ENCODE measurements at places on chromosomes 16 and 17. TPM values are rescaled to one million over a fixed set of nuclear protein-coding genes. Genes with fewer than 3 reads are reported as not detected.
A peak's percentile ranks its signal among the peaks of the same experiment; 100 is the strongest.

DNA sequence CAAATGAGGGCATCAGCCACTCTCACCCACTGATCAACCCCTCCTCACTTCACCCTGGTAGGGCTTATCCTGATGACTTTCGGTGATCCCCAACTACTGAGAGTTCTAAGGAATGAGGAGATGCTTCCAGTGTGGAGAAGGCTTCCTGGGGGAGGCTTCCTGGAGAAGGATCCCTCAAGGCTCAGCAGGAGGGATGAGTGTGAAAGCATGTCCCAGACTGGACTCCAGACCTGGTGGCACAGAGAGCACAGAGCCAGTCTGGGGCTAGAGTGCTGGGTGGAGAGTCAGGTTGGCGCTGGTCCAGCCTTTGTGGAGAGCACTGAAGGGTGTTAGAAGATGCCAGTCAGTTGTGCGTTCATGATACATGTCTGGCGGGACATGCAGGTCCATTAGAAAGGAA is 53.7 kb downstream of the PLD6 start:
- H3K4me3 ChIP-seq: no peak overlapping the region
- H3K27ac ChIP-seq: peak overlapping the region; percentile 97
- peaks cover 52% of the 10 kb centered on the region for H3K36me3 ChIP-seq
- no peaks in the 10 kb centered on the region for H3K27me3 ChIP-seq
- DNase-seq: no peak

DNA sequence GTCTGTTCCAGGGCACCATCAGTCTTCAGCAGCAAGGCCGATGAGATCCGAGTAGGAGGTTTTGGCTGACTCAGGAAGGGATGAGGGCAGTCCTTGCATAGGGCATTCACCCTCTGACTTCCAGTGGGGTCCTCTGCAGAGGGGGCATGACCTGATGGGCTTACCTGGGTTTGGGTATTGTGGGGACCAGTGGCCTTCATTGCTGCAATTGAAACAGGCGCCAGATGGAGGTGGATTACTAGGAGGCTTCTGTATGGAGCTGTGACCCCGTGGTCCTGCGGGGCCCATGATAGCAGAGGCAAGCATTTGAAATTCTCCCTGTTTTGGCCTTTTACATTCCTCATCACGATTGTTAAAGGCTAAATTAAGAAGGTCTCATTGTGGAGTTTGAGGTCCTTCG is 2448.7 kb downstream of the TP53TG3F start:
- no peak overlapping the region for H3K27ac ChIP-seq
- no peak overlapping the region for H3K4me3 ChIP-seq
- H3K4me1 ChIP-seq: no peaks in the 10 kb centered on the region
- peaks cover 2% of the 10 kb centered on the region for H3K36me3 ChIP-seq
- H3K27me3 ChIP-seq: no peaks in the 10 kb centered on the region
- no peak for DNase-seq

GRCh38 chr17:65489413-65490155 is 71.9 kb downstream of the AXIN2 start:
- no peaks in the 10 kb centered on the region for H3K36me3 ChIP-seq
- peaks cover 8% of the 10 kb centered on the region for H3K4me1 ChIP-seq

DNA sequence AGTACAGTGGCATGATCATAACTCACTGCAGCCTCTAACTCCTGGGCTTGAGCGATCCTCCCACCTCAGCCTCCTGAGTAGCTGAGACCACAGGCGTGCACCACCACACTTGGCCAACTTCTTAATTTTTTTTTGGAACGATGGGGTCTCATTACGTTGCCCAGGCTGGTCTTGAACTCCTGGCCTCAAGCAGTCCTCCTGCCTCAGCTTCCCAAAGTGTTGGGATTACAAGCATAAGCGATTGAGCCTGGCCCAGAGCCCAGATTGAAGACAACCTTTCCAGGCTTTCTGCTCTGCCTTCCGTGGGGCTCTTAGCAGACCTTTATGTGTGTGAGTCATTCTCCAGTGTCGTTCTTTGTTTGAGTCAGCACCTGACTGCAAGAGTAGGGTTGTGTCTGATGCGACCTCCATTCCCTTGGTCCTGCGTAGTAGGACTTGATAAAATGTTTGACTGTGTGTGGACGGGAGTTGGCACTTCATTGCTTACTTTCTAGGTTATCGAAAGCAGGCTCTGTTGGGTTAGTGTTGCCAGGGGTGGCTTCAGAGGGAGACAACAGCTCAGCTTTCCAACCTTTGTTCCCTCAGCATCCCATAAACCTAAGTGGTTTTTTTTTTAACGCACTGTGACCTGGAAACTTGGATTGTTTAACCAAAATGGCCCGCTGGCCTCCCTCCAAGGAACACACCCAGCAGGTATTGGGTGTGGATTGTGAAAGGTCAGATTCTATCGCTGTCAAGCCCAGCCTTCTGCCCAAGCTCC is 26.4 kb downstream of the EEF2K start:
- peaks cover 7% of the 10 kb centered on the region for H3K4me1 ChIP-seq
- H3K27me3 ChIP-seq: no peaks in the 10 kb centered on the region
- no peak overlapping the region for H3K4me3 ChIP-seq
- DNase-seq: no peak
- peaks cover 8% of the 10 kb centered on the region for H3K36me3 ChIP-seq

DNA sequence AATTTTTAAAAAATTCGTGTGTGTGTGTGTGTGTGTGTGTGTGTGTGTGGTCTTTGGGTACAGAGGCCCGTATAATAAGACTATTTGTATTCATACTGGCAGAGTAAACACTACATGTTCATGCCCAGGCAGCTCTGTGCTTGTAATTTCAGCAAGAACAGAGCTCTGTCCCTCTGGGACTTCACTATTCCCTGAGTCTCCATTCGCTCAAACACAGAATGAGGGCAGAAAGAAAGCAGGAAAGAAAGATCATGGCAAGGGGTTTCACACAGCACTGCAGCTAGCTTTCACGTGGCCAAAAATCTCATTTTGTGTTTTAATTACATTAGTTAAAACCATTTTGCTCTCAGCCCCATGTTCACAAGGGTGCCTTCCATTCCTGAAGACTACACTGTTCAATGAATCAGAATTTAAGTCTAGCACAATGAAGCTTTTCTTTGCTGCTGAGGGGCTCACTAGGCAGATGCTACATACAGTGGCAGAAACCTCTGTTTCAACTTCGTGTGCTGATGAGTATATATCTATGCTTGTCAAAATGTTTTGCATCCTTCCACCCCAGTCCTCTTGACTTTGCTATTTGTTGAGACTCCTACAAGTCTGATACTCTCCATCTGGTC is 198.4 kb upstream of the C17orf78 start:
- no peak overlapping the region for H3K4me3 ChIP-seq
- H3K4me1 ChIP-seq: peaks cover 42% of the 10 kb centered on the region
- H3K27ac ChIP-seq: peak overlapping the region; percentile 42

GRCh38 chr17:75036643-75037268 is 10.0 kb downstream of the ATP5PD start:
- peaks cover 30% of the 10 kb centered on the region for H3K4me1 ChIP-seq
- H3K36me3 ChIP-seq: peaks cover 10% of the 10 kb centered on the region
- no peak for DNase-seq
- H3K27ac ChIP-seq: peak overlapping the region; percentile 65
- H3K4me3 ChIP-seq: no peak overlapping the region

GRCh38 chr16:61149709-61150108 is 886.5 kb downstream of the CDH8 start:
- no peak overlapping the region for H3K27ac ChIP-seq
- H3K4me3 ChIP-seq: no peak overlapping the region
- H3K36me3 ChIP-seq: no peaks in the 10 kb centered on the region
- DNase-seq: peak; percentile 51
- H3K4me1 ChIP-seq: no peaks in the 10 kb centered on the region
- H3K27me3 ChIP-seq: no peaks in the 10 kb centered on the region

DNA sequence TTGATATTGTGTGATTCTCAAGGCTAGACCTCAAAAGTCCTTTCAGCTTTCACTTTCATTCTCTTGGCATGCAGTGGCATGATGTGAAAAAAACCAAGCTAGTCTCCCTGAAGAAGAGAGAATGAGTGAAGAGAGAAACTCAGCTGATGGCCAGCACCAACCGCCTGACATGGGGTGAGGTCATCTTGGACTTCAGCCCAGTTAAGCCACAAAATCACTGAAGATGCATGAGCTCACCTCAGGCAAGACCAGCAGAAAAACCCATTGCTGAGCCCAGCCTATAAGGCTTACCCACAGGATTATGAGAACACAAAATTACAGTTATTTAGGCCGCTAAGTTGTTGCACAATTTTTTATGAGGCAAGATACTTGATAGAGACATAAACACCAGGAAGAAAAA is 496.5 kb downstream of the TOX3 start:
- no peaks in the 10 kb centered on the region for H3K36me3 ChIP-seq
- H3K4me3 ChIP-seq: no peak overlapping the region
- H3K27ac ChIP-seq: no peak overlapping the region
- peaks cover 8% of the 10 kb centered on the region for H3K4me1 ChIP-seq
- no peak for DNase-seq
- H3K27me3 ChIP-seq: no peaks in the 10 kb centered on the region

DNA sequence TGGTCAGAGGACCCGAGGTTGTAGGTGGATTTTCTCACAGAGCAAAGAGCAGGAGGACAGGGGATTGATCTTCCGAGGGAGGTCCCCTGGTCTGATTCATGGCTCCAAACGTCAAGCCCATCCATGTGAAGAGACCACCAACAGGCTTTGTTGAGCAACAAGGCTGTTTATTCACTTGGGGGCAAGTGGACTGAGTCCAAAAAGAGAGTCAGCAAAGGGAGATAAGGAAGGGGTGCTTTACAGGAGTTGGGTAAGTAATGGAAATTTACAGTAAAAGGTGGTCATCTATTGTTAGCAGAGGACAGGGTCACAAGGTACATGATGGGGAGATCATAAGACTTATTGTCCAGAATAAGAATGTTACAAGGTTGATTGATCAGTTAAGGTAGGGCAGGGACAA is 2285.8 kb downstream of the TP53TG3F start:
- H3K27ac ChIP-seq: no peak overlapping the region
- no peaks in the 10 kb centered on the region for H3K36me3 ChIP-seq

GRCh38 chr16:57601801-57602478 is 26.5 kb upstream of the ADGRG1 start:
- peak; percentile 22 for DNase-seq
- H3K36me3 ChIP-seq: peaks cover 3% of the 10 kb centered on the region
- no peak overlapping the region for H3K4me3 ChIP-seq
- peaks cover 20% of the 10 kb centered on the region for H3K4me1 ChIP-seq
- peak overlapping the region; percentile 28 for H3K27ac ChIP-seq
- peaks cover 1% of the 10 kb centered on the region for H3K27me3 ChIP-seq

PLA2G10 gene
- total RNA-seq: not detected

All from chondrocyte (in vitro differentiated cells).